ENCODE measurements at places on chromosomes 5 and 9. TPM values are rescaled to one million over a fixed set of nuclear protein-coding genes. Genes with fewer than 3 reads are reported as not detected.

The PLEKHG4B gene
- 9.9 TPM for total RNA-seq

The HMCN2 gene
- not detected for total RNA-seq

The IFNA2 gene
- not detected for total RNA-seq

The CYLC2 gene
- total RNA-seq = not detected

The NMRK1 gene
- 24.4 TPM for total RNA-seq

The CSF2 gene
- total RNA-seq = 16.8 TPM

The PRR16 gene
- total RNA-seq = 16.5 TPM

The FOXI1 gene
- total RNA-seq = not detected

The AK8 gene
- not detected for total RNA-seq

The FRMPD1 gene
- not detected for total RNA-seq

The FGFR4 gene
- 0.62 TPM for total RNA-seq

The STING1 gene
- 35.2 TPM for total RNA-seq

The PPP2R2B gene
- 7.6 TPM for total RNA-seq

The PCDHB9 gene
- total RNA-seq = 1.6 TPM

The IFNK gene
- not detected for total RNA-seq

The HABP4 gene
- 9.2 TPM for total RNA-seq

The PRSS3 gene
- total RNA-seq = 3.1 TPM

The IL5 gene
- total RNA-seq = not detected

The PCDHGA2 gene
- total RNA-seq = 0.32 TPM

The NPDC1 gene
- total RNA-seq = 8.2 TPM

The PTGER4 gene
- total RNA-seq = 4.7 TPM

The HAVCR1 gene
- not detected for total RNA-seq

The AMBP gene
- 0.10 TPM for total RNA-seq

The ASPN gene
- 0.07 TPM for total RNA-seq

The CATSPER3 gene
- not detected for total RNA-seq

The GDF9 gene
- not detected for total RNA-seq

The EGFL7 gene
- total RNA-seq = 18.0 TPM

The ORM2 gene
- not detected for total RNA-seq

The F2RL1 gene
- total RNA-seq = 125 TPM

The ZNF462 gene
- 17.8 TPM for total RNA-seq

The PLCXD3 gene
- 1.3 TPM for total RNA-seq

The GRM6 gene
- not detected for total RNA-seq

The BSPRY gene
- total RNA-seq = not detected

The BARX1 gene
- 0.69 TPM for total RNA-seq

The LVRN gene
- not detected for total RNA-seq

The NR4A3 gene
- 0.17 TPM for total RNA-seq

The HCN1 gene
- total RNA-seq = not detected

The HEMGN gene
- total RNA-seq = not detected

The NUTM2F gene
- total RNA-seq = not detected

The TAF1L gene
- 0.02 TPM for total RNA-seq

The C9 gene
- not detected for total RNA-seq

The OR1Q1 gene
- not detected for total RNA-seq

The MED10 gene
- 9.7 TPM for total RNA-seq

The TAF11L10 gene
- not detected for total RNA-seq

The ADAM19 gene
- total RNA-seq = 38.4 TPM

The PCDHB16 gene
- total RNA-seq = 8.6 TPM
